Left renal pelvis (tissue), 4 donors: ENCODE measurements at places on chromosomes 13 and 19. TPM values are rescaled to one million over a fixed set of nuclear protein-coding genes. Genes with fewer than 3 reads are reported as not detected.

Gene DCT
- polyA plus RNA-seq: 0.22 TPM

Gene RASGRP4
- 1.8 TPM for polyA plus RNA-seq

Gene LTBP4
- polyA plus RNA-seq: 531 TPM

Gene CGB5
- polyA plus RNA-seq: not detected

Gene DCLK1
- polyA plus RNA-seq: 8.6 TPM

Gene KCNJ14
- 0.83 TPM for polyA plus RNA-seq

Gene ZNF546
- 10.1 TPM for polyA plus RNA-seq

Gene IZUMO1
- polyA plus RNA-seq: 0.46 TPM

Gene SHD
- polyA plus RNA-seq: 3.6 TPM

DNA sequence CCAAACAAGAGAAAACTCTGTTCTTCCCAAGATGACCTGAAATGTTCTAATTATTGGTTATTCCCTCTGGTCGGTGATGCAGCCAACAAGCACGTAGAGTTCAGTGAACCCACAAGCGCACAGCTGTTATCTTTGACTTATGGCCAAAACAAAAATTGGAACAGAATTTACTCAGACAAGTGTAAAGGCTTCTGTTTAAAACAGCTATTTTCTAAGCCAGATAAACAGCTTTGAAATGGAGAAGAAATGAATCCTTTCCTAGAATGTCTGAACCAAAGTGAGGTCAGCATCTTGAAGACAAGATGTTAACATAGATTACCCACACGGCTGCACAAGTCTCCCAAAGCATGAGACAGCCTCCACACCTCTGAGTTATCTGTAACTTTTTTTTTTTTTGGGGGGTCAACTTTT, 669.2 kb downstream of the DIAPH3 start:
- no peak for DNase-seq

- no peak for DNase-seq
These were observed 214.6 kb downstream of the OXGR1 start for GRCh38 chr13:96779691-96780090.

DNA sequence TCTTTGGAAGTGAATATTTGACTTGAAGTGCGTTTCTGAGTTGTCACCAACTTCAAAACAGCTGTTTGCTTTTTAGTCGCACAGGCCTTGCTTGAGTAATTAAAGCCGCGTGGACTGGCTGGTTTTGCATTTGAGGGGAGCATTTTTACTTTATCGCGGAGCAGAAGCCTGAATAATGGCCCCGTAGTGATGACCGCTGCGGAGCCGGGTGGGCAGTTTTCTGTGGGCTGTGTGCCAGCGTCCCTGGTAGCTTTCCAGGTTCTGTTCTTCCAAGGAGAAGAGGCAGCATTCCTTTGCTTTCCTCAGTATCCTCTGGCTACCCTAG, 1.1 kb downstream of the NAA16 start:
- DNase-seq: no peak

DNA sequence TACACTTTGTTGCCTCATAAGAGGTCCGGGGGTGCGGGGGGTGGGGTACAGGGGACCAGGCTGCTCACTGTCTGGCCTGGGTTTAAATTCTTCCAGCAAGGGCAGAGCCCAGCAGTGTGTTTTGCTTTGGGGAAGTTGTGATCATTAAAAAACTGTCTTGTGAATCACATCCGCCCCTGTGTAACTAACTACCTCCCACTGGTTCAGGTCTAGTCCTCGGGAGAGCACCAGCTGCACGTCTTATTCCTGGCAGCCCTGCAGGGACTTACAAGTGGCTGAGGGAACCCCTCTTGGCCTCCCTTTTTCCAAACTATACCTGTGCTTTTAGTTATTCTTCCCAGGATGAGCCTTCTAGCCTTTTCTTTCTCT, 127.5 kb downstream of the SIPA1L3 start:
- DNase-seq: no peak

GRCh38 chr13:27130979-27131623, 40.5 kb downstream of the USP12 start:
- no peak for DNase-seq

DNA sequence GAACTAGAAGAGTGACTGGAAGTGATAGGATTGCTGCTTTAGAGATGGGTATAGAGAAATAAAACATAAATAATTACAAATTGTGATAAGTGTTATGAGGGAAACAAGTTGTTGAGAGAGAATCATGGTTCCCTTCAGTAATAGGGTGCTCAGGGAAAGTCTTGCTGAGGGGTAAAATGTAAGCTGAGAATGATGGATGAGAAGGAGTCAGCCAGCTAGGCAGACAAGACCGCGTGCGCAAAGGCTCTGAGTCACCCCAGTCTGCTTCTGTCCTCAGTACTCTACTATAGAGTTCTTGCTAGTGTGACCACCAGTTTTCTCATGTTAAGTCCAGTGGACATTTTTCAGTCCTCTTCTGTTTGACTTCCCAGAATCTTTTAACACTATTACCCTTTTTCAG, 39.5 kb downstream of the PCCA start:
- DNase-seq: no peak

DNA sequence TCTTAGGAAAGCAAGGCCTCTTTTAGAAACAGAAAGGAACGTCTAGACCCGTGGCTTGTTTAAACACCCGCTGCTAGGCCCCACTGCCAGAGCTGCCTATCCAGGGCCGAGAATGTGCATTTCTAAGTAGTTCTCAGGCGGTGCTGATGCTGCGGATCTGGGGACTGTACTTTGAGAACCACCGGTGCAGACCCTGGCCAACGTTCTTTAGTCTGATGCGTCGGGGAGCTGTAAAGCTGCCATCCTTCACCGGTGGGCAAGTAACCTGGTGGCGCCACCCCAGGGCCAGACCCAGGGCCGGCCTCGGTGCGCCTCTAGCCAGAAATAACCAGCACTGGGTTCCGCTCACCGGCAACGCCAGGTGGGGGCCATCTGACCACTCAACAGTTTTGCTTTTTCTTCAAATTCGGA, 47.1 kb downstream of the TGDS start:
- DNase-seq: no peak

DNA sequence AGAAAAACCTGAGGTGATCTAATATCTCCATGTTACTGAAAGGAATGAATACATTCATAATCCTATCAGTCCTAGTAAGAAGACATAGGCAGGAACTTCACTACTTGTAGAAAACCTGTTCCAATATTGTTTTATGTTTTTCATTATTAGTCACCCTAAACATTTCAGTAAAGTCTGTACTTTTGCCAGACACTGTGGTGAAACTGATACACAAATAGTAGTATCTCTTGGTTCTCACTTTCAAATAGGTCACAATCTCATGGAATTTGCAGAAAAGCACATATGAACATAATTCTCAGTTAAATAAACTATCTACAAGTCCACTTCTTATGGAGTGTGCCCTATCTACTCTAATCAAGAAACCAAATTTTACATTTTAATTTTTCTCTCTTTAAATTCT, 88.3 kb upstream of the PCDH9 start:
- DNase-seq: no peak

- no peak for DNase-seq
These were observed 617.0 kb downstream of the UQCRFS1 start for GRCh38 chr19:28595722-28596480.

DNA sequence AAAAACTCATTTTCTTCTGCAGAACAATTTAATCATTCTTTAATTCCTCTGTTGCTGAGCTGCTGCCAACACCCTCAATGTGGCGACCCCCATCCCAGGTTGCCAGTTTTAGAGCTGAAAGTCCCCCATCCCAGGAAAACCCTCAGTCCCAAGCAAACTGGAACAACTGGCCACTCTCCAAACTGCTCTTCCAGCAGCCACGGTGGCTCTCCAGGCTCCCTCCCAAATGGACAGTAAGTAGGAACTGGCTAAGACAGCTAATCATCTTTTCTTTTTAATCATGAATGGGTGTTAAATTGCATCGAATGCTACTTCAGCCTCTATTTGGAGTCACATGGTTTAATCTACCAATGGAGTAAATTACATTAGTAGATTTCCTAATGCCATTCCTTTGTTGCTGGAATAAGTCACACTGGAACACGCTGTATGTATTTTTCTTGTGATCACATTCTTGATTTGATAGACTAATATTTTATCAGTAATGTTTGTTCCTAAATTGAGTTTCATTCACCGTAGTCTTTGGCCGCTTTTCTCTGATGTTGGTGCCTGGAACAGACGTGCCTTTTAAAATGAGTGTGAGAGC, 33.7 kb upstream of the VSTM2B start:
- no peak for DNase-seq

DNA sequence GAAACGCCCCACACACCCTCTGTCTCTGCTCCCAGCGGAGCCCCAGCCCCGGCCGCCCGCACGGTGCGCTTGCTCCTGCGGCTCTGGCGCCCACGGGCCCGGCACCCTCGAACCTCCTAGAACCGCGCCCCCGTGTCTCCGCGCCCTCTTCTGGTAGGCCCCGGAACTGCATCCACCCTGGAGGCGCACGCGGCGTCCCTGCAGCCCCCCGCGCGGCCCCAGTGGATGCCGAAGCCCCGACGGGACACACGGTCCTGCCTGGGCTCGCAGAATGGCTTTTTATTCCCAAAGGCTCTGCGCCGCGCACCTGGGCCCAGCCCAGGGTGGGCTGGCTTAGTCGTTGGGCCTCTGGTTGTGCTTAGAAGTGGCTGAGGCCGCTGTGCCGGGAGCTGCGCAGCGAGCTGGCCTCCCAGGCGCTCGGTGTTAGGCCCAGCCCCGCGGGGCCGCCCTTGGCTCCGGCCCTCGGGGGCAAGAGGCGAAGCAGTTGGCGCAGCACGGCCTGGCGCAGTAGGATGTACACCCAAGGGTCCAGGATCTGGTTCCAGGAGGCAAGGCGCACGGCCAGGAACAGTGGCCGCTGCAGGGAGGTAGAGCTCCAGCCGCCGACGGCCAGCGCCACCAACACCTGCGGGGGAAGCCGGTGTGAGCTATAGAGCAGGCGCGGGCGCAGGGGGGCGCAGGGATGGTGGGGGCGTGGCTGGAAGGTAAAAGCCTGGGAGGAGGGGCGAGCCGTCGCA, 2.8 kb downstream of the PTGER1 start:
- DNase-seq: no peak

DNA sequence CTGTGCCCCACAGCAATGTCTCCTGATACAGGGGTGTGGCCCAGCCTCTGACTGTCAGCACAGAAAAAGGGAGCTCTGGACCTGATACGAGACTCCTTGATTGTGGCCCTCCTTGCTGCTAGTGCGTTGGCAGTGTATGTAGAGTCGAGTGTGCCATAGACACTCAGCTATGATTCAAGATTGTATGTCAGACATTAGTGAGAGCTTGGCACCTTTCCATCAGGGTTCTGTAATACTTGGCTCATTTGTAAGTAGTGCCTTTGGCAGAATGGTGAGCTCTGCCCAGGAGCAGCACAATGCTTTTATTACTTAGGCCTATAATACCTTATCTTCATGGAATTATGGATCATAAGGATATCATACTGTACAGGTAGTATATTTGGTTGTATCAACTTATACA, 83.4 kb downstream of the ATP8A2 start:
- DNase-seq: no peak

DNA sequence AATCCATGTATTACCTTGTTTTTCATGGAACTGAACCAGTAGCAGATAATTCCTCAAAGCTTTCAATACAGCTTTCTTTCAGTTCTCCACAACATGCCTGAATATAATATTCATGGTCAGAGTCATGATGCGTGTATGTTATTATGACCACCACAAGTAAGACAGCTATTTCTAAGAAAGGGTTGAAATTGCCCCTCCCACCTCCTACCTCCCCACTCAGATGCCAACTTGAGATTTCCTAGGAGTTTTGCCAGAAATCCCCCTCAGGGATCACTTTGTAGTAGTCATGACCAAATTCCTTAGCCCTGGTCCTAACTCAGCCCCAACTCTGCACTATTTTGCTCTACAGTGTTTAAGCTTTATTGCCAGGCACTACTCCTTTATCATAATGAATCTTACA, 69.9 kb upstream of the RAP2A start:
- DNase-seq: no peak

DNA sequence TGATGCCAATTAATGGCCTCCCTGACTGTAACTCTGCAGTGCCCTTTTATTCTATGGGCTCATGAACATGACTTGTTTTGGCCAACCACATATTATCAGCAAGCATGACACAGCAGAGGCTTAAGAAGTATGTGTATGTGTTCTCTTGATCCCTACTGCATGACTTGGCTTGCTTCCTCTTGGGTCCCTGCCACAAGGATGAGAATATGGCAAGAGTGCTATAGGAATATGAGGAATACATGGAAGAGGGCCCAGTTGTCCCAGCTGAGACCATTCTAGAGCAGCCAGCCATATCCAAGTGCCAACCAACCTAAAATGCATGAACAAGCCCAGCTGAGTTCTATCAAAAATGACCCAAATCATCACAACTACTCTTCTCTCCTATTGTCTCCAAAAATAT, 576.7 kb upstream of the PCDH9 start:
- no peak for DNase-seq

DNA sequence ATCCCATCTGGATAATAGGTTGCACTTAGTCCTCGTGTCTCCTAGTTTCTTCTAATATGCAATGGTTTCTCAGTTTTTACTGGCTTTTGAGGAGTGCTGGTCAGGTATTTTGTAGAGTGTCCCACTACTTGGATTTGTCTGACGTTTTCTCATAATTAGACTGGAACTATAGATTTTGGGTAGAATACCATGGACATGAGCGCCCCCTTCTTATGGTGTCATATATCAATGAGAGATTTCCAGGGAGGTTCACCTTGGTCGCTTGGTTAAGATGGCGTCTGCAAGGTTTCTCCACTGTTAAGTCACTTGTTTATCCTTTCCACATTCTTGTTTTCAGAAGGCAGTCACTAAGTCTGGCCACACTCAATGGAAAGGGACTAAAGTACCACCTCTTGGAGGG, 6.7 kb downstream of the SOHLH2 start:
- no peak for DNase-seq

DNA sequence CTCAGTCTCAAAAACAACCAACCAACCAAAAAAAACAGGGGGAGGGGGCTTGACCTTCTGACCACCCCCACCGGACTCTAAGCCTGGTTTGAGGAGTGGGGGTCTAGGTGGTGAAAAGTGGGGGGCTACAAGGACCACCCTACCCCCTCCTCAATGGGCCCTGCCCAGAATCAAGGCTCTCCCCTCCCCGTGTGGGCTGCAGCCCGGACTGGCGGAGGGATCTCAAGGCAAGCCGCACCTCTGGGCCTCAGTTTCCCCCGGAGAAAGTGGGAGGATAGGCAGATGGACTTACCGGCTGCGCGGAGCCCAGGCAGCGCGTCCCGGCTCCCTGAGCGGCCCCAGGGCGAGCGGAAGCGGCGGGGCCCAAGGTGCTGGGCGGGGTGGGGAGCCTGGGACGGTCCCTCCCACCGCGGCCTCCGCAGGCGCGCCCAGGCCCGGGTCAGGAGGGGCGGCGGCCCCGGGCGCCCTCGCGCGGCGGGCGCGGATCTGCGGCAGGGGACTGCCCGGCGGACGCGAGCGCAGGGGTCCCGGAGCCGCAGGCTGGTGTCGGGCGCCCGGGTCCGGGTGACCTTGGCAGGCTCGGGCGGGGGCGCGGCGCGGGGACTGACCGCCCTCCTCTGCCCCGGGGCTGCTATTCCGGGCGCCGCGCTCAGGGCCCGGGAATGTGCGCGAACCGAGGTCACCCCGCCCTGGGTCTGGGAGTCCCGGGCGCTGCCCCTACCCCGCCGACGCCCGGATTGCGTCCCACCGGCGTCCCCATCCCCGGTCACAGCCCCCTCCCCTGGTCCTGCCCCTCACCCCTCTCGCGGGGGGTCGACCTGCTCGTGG, at the start of gene ADAMTSL5:
TSS of gene ADAMTSL5 (minus strand) at position 349 of the 828 bp plus-strand sequence. CDS start 2,076 bp downstream, outside the sequence.
- DNase-seq: no peak
